Activated naive CD8-positive, alpha-beta T cell treated with anti-CD3 and anti-CD28 coated beads, Interleukin-2, amount 10 ng/mL, durations not matched to agents 7 days and 5 days (primary cell): ENCODE measurements at places on chromosomes 5 and 9. TPM values are rescaled to one million over a fixed set of nuclear protein-coding genes. Genes with fewer than 3 reads are reported as not detected.

The ACOT12 gene
- total RNA-seq: not detected

The PRUNE2 gene
- total RNA-seq: 0.57 TPM

The NUTM2G gene
- total RNA-seq: not detected

The PLK2 gene
- total RNA-seq: 4.4 TPM

The ZCCHC9 gene
- 31.8 TPM for total RNA-seq

The PCSK5 gene
- total RNA-seq: 7.1 TPM

The PFN3 gene
- total RNA-seq: not detected

The ACTBL2 gene
- total RNA-seq: not detected

The ABO gene
- not detected for total RNA-seq

The GMCL2 gene
- not detected for total RNA-seq

The C1QTNF2 gene
- not detected for total RNA-seq

The EGFLAM gene
- not detected for total RNA-seq

The FAM200C gene
- 0.61 TPM for total RNA-seq

The PCDHA8 gene
- not detected for total RNA-seq

The LCN12 gene
- 1.1 TPM for total RNA-seq

The PCDHGA7 gene
- 0.28 TPM for total RNA-seq

The DMRTA1 gene
- not detected for total RNA-seq

The TSSK1B gene
- total RNA-seq: not detected

The GRXCR2 gene
- total RNA-seq: not detected

The CDH9 gene
- not detected for total RNA-seq

The PCDHGA12 gene
- not detected for total RNA-seq

The HACD4 gene
- total RNA-seq: 17.5 TPM

The TARS1 gene
- 168 TPM for total RNA-seq

The OLFML2A gene
- total RNA-seq: not detected

The REEP2 gene
- 1.3 TPM for total RNA-seq

The CMYA5 gene
- total RNA-seq: 0.22 TPM

The IL33 gene
- total RNA-seq: not detected

The CFAP77 gene
- total RNA-seq: not detected

The FSD1L gene
- 4.9 TPM for total RNA-seq

The NSG2 gene
- not detected for total RNA-seq

The LCN15 gene
- total RNA-seq: not detected

The OBP2B gene
- not detected for total RNA-seq

The ARID3C gene
- not detected for total RNA-seq

The PTGES gene
- not detected for total RNA-seq

The PCDHAC1 gene
- not detected for total RNA-seq

The CCNJL gene
- 0.17 TPM for total RNA-seq

The C5orf58 gene
- not detected for total RNA-seq

The GRM6 gene
- total RNA-seq: not detected

The ORM2 gene
- not detected for total RNA-seq

The C5orf52 gene
- total RNA-seq: not detected

The OTP gene
- total RNA-seq: not detected

The PLPP7 gene
- 0.42 TPM for total RNA-seq

The CTXN3 gene
- total RNA-seq: not detected
